ENCODE measurements at places on chromosomes 16 and 17.

- DNase-seq, result no peak
Measured at GRCh38 chr17:48451489-48451888, 21.5 kb upstream of the SKAP1 start.

- DNase-seq, result no peak
Measured at GRCh38 chr17:57530026-57530425, 215.1 kb downstream of the CCDC182 start.

DNA sequence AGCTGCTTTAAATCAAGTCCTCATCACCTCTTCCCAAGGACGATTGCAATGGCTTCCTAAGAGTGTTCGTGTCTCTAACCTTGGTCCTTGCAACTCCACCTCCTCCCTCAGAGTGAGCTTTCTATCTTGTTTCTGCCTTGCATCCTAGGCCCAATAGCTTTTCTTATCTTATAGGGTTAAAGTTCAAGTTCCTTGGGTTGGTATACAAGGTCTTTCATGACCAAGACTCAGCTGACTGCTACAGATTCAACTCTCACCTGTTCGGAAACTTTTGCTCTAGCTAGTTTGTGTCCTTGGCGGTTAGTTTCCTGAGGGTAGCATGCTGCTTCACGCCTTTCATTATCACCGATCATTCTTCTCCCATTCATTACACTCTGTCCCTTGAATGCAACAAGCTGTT, 10.6 kb downstream of the SPACA3 start:
- DNase-seq, result no peak

- DNase-seq, result no peak
Measured at GRCh38 chr17:67836205-67836987, 11.1 kb downstream of the BPTF start.

DNA sequence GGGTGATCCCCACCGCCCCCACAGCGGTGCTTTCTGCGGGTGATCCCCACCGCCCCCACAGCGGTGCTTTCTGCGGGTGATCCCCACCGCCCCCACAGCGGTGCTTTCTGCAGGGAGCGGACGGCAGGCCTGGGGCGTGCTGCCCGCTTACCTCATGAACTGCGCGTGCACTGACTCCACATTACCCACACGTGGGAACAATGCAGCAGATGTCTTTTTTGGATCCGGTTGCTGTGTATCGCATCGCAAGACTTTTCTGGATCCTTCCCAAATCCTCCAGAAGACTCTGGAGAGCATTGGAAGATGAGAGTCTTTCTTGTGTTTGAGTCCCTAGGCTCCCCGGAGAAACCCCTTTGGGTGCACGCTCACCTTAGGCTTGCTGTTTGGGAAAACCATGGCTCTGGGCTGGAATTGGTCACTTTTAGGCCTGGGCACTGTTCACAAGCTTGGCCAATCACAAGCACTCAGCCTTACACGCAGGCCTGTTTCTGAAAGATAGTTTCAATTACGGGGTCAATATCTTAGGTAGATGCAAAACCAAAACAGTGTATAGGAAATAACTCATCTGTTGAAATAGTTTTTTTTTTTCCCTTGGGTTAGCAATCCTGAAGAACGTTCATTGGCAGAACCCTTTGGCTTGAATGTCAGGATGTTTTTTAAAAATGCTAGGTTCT, 201.8 kb downstream of the RPTOR start:
- DNase-seq, result no peak

- DNase-seq, result no peak
Measured at GRCh38 chr17:80565343-80566053, 20.9 kb downstream of the RPTOR start.

GRCh38 chr17:77288115-77288619, 147.4 kb downstream of the SEC14L1 start:
- no peak for DNase-seq

DNA sequence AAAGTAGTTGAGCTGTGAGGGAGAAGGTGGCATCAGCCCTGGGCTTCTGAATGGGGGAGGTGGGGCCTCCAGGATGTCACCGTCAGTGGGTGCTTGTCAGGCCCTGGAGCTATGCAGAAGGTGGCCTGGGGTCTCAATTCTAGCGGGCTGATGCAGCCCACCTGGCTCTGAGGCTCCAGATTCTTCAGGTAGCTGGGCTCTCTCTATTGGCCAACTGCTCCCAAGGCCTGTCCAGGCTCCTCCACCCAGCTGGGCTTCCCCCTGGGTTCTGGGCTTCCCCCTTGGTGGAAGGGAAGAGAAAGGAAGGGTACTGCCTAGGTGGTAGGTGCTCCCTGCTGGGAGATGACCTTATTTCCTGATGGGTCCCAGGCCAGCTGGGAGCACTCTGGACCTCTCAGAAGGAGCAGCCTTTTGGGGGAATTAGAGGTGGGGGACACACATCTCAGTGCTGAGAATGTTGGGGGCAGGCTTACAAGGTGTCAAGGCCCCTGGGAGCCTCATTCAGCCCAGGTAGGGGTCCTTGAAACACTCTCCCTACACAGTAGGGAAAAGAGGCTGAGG, 1728.3 kb downstream of the TP53TG3F start:
- DNase-seq, result no peak

DNA sequence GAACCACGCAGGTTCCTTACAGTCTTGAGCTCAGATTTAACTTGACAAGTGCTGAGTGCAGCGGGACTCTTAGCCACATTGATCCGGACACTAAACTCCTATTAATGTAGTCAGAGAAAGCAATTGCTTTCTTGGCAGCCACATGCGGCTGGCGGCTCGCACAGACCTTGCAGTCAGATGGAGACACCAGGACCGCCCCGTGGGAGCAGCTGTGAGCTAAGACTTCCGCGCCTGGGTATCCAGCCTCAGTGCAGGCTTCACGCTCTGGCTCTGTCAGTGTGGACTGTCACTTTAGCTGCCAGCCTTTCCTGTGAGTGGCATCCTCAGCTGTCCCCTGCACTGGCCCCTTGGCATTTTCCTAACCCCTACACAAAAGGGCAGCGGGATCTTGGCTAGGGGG, 80.9 kb upstream of the NLRP1 start:
- no peak for DNase-seq

DNA sequence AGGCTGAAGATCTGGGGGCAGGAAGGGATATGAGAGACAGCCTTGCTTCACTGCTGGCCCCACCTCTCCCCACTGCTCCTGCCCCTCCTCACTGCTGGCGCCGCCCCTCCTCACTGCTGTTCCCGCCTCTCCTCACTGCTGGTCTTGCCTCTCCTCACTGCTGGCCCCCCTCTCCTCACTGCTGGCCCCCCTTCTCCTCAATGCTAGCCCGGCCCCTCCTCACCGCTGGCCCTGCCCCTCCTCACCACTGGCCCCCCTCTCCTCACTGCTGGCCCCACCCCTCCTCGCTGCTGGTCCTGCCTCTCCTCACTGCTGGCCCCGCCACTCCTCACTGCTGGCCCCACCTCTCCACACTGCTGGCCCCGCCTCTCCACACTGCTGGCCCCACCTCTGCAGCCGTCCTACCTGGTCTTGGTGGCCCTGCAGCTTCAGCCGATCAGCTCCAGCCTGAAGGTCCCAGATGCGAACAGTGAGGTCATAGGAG, 9.5 kb upstream of the PAM16 start:
- no peak for DNase-seq

- no peak for DNase-seq
Measured at GRCh38 chr17:41339571-41340172, 11.0 kb downstream of the KRT33A start.

DNA sequence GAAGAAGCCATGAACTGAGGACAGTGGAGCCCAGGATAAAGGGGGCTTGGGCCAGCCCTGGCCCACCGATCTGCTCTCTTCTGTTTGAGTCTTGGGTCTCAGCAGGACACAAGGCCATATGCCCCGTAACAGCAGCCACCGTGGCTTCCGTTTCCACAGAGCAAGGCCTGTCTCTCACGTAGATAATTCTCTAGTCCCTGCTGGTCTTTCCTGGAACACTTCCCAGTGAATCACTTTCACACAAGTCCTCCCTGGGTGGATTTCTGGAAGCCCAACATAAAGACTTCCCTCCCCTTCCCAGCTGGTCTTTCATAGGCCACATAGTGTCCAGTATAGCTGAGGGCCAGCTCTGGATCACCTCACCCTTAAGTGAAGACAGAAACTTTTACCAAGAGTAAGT, 19.9 kb upstream of the C16orf78 start:
- no peak for DNase-seq

- DNase-seq, result no peak
Measured at GRCh38 chr17:41615454-41615853, 2.9 kb upstream of the KRT16 start.

DNA sequence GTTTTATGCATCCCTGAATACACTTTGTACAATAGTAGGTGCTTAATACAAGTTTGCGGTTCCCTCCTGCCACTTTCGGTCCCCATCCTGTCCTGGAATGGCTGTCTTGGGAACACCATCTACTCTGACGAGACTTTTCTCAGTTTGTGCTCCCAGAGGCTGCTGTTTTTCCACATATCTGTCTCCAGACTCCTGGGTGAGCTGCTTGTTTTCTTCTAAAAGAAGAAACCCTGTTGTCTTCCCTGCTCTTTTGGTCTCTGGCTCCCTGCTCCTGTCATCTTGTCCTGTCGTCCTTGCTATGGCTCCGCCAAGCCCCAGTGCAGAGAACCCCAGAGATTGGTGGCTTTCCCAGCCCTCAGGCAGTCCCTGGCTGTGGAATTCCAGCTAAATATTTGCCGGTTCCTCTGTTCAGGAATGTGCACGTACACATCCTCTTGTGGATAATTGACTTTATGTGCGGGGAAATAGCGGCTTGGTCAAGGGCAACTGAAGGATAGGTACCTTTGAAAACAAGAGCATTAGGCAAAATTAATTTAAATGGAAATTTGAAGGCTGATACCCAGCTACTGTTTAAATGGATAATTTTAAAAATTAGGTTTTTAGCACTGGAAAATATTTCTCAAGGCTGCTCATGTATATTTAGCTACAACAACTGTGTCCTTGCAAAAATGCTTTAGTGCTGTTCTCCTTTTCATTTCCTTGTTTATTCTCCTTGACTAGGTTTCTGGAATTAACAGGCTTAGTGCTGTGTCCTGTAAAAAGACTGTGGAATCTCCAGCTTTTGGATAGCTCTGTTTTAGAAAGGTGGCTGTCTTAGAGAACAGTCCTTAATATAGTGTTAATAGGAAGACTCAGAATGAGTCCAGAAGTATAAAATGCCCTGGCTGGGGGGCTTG, 50.2 kb upstream of the SLC12A3 start:
- DNase-seq, result no peak

- DNase-seq, result no peak
Measured at GRCh38 chr17:20179041-20179440, 169.9 kb downstream of the SPECC1 start.

GRCh38 chr16:73298562-73298961, 250.6 kb upstream of the ZFHX3 start:
- no peak for DNase-seq

DNA sequence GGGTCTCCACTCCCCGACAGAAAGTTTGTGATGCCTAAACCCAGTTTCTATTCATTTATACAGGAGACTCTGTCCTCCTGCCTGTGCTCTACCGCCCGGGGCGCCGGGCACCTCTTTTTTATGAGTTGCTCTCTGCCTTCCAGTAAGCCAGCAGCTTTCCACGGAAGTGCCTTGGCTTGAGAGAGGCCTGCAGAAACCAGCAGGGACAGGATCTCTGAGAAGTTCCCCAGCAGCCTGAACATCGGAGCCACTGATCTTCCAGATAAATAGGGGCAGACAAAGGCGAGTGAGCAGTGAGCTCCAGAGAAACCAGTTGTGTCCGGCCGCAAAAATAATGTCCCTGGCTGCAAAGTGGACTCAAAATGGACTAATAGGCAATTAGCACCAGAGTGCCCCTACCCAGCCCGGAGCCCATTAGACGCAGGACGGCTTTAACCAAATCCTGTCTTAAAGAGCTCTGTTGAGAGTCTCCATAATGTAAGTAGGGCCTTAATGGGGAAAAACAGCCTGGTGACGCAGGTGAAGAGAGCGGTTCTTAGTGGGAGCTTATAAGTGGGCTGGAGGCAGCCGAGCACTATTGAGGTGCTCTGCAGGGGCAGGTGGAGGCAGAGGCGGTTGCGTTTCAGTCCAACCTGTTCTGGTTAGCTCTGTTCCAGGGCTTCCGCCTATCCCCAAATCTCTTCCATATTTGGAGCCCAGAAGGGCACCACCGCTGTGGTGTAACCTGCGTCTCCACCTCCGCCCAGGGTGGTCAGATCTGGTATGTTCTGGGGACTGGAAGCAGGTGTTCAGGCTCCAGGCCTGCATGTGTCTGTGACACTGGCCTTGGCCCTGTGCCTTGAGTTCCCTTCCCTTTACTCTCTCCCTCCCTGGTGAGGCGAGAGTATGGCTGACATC, 74.1 kb downstream of the NT5M start:
- DNase-seq, result no peak

DNA sequence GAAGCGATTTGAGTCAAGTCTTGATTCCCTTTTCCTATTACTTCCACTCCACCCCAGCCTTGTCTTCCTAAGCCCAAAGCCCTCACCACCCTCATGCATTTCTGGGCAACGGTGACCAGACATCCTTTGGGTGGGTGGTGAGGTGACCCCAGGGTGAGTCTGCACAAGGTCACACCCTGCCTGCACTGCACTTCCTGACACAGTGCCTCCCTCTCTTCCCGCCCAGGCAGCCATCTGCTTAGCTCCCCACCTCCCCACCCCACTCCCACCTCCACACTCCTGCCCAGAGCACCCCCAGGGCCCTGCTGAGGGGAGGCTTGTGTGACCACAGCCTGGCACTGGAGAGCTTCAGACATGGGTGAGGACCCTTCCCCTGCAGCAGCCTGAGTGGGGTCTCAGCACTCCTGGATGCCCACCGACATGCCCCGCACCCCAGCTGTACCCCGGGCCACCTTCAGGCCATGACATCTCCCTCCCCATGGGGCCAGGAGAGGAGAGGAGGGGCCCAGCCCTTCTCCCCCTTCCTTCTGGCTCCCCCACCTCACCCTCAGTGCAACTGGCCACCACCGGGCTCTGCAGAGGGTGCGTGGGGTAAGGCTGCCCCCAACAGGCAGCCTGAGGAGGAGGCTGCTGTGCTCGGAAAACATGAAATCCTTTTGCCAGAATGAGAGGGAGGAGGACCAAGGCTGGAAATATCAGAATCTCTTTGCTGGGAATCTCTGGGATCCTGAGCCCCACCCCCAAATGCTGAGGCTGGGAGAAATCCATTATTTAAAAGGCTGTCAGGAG, 68.6 kb downstream of the CCT6B start:
- no peak for DNase-seq

- DNase-seq, result no peak
Measured at GRCh38 chr17:17440938-17441675, 35.7 kb upstream of the MED9 start.

GRCh38 chr16:68197250-68197649, 38.7 kb downstream of the ESRP2 start:
- DNase-seq, result no peak

GRCh38 chr17:76076765-76077583, 2.0 kb upstream of the ZACN start:
- DNase-seq, result no peak

DNA sequence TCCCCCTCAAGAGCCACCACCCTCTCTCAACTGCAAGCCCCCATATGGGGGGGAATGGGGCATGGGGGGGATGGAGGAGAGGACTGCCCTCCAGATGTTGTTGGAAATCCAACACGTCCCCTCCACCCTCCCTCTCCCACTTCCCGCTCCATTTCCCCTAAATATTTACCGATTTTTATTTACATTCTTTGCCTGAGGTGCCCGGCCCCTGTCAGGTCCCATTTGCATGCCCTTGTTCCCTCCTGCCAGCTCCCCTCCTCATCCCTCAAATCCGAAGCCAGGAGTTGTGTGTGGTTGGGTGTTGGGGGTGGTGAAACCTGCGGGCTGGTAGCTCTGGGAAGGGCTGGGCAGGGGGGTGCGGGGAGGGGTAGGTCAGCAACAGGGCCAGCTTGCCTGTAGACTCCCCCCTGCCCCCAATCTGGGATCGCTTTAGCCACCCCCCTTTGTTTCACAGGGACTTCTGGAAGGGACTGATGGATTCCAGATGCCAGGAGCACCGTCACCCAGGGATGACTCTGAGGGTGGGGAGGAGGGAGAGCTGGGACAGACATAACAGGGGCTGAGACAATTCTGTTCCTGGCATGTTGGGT, 39.7 kb upstream of the NGFR start:
- DNase-seq, result no peak

Measured in NCI-H774 (cell line).